ENCODE measurements at places on chromosomes 2 and 18.

- DNase-seq = no peak
Observed at GRCh38 chr2:85257359-85257969, 70.3 kb downstream of the TGOLN2 start.

GRCh38 chr2:168461178-168461941, 5.3 kb downstream of the CERS6 start:
- DNase-seq = no peak

DNA sequence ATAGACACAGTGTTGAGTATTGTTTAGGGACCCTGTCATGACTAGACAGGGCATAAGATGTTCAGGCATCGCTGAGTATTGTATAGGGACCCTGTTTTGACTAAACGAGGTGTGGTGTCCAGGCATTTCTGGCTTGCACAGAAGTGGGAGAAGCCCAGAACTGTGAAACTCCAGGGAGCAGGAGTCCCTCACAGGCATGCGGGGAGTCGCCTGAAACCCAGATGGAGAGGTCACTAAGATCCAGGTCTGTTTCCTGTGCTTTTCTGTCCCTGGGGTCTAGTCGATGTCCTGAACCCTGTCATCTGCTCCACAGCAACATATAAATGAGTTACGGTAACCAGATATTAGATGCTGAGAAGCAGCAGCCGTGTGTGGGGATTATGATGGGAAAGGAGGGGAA, 469.0 kb upstream of the SALL3 start:
- DNase-seq = no peak

DNA sequence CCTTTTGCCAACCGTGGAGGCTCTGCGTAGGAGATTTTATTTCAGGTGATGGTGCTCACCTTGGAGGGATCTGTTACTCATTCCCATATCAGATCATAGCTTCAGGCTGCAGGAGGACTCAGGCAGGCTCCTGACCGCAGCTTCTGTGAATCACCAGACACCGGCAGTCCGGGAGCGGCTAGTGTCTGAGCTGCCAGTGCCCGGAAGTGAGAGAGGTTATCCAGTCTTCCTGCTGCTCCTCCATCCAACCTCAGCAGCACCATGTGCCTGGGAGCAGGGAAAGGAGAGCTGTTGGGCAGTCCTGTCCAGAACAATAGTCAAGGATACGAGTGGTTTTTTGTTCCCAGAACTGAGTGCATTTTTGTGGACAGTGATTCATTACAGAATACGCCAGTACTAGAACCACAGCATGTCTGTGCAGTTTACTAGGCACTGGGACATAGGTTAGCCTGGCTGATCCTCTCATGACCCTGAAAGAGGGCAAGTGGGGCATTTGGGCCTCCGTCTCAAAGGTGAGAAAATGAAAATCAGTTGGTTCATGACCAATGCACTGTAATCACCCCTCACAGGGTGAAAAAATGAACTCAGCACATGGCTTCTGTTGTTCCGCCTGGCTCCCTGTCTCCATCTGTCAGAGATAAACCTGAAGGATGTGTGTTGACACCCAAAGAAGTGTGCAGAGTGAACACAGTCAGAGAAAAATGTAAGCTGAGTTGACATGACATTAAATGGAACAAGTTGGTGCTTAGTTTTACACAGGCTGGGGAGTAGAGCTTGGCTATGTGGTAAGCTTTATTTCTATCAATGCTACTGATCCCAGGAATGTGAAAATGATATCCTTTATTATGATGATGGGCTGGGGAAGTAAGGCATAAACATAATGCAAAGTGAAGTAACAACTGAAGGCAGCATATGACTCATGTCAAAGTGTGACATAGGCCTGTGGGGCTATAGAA, 12.2 kb downstream of the FHOD3 start:
- no peak for DNase-seq

GRCh38 chr2:174796319-174796771, 32.1 kb upstream of the CHRNA1 start:
- no peak for DNase-seq

GRCh38 chr18:35731701-35732100, 150.2 kb downstream of the GALNT1 start:
- no peak for DNase-seq

DNA sequence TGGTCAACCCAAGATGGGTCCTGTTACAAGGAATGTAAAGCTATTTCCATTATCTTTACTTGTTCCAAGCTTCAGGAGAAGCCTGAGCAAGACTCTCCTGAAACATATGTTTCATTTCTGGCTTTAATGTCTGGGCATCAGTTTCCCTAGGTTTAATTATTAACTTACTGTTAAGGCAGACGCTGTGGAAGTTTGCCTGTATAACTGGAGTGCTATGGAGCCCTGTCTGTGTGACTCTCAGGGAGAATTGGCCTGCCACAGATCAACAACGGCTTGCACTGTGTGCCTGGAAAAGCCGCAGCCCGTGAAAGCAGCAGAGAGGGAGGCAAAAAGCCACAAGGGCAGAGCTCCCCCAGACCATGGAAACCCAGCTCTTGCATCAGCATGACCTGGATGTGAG, 22.1 kb upstream of the LONRF2 start:
- DNase-seq = no peak

- no peak for DNase-seq
Observed at GRCh38 chr2:167653131-167653530, 594.3 kb downstream of the STK39 start.

DNA sequence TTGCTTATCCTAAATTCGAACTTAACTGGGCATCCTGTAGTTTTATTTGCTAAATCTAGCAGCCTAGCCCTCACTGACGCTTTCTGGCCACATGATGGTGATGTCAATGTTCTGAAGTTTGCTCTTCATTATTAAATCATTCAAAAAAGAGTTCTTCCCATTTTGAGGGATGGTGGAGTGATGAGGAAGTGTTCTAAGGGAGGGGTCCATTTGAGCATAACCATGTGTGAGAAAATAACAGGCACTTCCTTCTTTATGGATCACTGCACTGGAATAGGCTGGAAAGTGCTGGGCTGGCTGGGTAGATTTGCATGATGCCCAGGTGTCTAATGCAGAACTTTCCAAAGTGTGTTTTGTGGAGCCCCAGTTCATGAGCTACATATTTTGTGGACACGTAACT, 74.2 kb downstream of the TNFRSF11A start:
- no peak for DNase-seq

DNA sequence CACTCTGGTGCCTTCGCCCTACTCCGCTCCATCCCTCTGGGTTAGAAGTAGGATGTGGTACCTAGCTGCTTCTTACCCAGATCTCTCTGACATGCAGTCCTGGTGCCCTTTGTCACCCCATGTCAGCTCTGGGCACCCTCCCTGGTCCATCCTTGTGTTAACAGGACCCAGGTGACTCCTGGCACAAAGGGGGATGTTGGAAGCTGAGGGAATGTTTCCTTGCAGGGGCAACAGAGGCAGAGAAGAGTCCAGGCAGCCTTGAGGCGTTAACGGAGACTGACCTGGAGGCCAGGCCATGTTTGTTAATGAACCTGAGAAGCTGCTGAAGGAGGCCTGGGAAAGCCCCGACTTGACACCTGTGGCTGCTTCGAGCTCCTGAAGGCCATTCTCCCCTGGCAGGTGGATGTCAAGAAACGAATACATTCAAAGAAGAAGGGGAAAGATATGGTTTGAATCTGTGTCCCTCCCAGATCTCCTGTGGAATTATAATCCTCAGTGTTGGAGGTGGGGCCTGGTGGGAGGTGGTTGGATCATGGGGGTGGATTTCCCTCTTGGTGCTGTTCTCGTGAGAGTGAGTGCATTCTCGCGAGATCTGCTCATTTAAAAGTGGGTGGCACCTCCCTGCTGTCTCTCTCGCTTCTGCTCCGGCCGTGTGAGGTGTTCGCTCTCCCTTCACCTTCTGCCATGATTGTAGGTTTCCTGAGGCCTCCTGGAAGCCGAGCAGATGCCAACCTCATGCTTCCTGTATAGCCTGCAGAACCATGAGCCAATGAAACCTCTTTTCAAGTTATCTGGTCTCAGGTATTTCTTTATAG, 31.4 kb downstream of the NPPC start:
- DNase-seq = no peak

- DNase-seq = no peak
Observed at GRCh38 chr2:114405247-114406116, 37.0 kb upstream of the DPP10 start.
